ENCODE measurements at places on chromosomes 1 and 21.

DNA sequence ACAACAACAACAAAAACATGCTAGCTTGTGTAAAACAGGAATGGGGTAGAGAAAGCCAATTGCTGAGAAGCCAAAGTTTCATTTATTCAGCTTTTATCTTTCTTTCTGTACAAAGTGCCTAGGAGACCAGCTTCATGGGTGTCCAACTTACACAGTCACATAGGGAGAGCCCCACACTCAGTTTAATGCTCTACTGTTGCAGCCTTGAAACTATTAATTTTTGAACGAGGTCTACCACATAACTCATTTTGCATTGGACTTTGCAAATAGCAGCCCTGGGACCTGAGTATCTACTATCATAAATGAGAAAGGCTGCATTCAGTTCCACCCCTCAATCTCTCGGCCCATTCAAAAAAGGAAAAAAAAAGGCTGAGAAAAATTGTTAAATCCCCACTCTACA, 98.8 kb downstream of the ZNF644 start:
- no peak for DNase-seq

DNA sequence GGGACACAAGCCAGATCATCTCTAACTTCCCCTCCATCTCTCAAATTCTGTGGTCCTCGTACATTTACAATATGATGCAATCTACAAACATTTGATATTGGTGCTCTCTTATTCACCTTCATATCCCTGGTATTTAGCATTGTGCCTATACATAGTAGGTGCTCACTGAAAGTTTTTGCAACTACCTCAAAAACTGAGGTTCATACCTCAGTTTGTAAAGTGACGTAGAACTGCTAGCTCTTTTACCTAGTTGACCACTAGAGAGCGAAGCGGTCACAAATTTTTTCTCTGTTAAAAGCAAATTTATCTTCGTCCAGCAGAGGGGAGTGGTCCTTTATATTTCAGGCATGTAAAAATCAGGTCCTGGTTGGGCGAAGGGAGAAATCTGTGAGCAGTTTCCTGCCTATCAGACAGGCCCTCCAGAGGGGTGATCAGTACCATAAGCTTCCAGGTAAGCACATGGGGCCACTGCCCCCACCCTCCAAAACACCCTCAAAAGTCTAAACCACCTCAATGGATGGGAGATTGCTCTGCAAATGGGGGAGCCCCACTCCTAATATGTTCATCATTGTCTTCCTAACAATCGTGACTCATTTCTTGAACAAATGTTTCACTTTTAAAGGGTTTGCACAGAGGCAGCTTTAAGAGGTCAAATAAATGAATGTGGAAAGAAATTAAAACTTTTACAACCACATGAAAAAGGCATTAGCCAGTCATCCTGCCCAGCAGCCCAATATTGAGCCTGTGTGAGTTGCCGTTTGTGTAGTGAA, 10.6 kb upstream of the HLCS start:
- DNase-seq, result peak; percentile 80

DNA sequence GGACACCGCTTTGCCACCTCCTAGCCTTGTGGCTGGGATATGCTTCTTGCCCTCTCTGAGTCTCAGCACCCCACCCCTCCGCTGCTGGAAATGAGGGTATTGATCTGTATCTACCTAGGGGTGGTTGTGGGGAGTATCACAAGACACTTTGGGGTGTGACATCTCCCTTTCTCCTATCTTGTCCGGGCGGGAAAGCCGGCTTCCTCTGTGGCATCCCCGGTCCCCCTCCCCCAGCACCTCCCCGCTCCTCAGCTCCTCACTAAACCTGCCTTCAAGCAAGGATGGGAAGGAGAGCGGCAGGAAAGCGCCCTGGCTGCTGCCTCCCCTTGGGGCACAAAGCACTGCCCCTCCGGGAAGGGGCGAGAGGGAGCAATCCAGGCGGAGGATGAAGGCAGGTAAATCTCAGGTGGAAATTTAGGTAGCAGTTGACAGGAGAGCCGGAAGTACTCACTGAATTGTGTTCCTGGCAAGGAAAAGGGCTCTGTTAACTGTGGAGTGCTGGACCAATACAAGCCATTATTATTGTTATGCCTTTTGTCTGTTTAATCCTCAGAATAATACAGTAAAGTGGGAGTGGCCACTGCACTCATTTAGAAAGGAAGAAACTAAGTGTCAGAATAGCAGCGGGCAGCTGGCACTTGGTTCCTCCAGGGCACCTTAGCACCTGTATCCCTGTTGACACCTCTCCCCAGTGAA, 49.0 kb upstream of the LRP8 start:
- no peak for DNase-seq

- peak; percentile 79 for DNase-seq
Observed at GRCh38 chr1:60831780-60832179, 250.6 kb upstream of the NFIA start.

- DNase-seq, result no peak
Observed at GRCh38 chr21:32415451-32416398, 3.2 kb downstream of the EVA1C start.

- no peak for DNase-seq
Observed at GRCh38 chr1:53409695-53410094, 49.5 kb upstream of the DMRTB1 start.

Data from renal cortical epithelial cell (primary cell).